ENCODE measurements at places on chromosomes 13 and 19.

GRCh38 chr13:44437356-44438233 lies 64.0 kb downstream of the SERP2 start:
- DNase-seq, result no peak

DNA sequence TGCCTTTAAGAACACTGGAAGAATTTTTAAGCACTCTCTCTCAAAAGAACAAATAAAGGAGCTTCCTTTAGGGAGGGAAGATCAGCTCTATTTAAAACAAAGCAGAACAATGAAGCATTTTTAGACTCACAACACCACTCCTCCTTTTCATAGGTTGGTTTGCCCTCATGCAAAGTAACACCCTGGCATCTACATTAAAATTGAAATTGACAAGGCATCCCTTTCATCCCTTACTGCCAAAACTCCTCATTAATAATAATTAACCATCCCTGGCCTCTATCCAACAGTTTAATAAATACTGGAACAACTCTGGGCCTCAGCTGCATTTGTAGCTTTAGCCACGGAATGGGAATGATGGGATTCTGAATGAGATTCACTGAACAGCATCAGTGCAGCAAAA lies 929.1 kb downstream of the PCDH9 start:
- no peak for DNase-seq

DNA sequence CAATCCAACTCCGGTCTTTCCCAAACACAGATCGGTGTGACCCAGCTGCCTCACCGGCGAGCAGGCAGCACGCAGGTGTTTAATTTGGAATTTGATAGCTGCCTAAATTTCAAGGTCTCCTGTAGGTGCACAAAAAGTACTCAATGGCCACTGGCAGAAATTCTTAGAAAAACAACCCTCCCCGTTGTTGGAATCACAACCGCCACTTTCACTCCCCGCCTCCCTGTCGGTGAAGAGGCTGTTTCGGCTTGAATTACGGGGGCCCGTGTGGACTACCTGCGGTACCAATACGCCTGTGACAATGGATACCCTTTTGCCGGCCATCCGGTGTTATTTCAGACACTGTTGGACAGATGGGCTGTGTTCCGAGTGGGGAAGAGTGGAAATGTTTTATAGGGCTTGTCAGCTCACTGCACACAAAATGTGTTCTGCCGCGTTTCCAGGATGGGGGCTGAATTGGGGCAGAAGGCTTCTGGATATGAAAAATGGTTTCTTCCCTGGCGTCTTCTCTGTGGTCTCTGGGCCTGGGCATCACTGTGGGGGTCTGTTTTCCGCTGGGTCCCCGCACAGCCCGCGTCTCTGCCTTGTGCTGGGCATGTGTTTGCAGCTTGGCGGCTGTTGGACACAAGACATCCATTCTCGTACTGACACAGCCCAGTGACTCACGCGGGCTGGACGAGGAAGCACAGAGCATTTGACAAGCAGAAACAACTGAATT lies 45.4 kb downstream of the ZIC5 start:
- no peak for DNase-seq

DNA sequence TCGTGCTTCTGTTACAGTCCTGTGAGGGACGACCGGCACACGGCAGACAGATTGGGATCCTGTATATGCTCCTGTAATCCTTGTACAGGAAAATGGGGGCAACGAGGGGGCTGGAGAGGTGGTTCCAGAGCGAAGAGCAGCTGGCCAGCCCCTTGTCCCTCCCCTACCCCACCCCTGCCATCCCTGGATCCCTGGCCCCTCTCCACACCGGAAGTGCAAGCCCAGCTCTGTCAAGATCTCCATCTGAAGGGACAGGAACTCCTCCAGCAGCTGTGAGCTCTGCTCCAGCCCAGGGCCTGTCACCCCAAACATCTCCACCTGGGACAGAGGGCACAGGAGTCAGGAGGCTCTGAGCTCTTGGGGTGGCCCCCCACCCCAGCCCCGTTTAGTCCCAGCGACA lies 5.5 kb upstream of the CCER2 start:
- no peak for DNase-seq

GRCh38 chr13:48431431-48431830 lies 18.5 kb upstream of the LPAR6 start:
- no peak for DNase-seq

GRCh38 chr13:100140441-100140840 lies 51.5 kb downstream of the PCCA start:
- DNase-seq, result no peak

DNA sequence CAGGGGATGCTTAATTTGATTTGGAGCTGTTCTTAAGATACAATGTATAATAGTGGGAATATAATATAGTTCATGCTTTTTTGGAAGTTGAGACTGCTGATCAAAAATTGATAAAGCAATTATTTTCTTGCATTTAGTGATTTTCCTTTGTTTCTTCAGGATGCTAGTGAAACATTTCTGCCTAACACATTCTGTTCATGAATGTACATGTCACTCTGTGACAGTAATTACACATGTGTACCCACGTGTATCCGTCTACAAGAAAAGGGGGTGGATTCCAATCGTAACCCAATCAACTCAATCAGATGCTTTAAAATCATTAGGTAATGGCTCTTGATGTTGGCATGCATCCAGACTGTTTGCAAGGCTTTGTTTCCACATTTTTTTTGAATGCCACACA lies 5.0 kb upstream of the FRY start:
- DNase-seq, result no peak

GRCh38 chr19:41957838-41958366 lies 1.2 kb downstream of the RABAC1 start:
- DNase-seq, result no peak

DNA sequence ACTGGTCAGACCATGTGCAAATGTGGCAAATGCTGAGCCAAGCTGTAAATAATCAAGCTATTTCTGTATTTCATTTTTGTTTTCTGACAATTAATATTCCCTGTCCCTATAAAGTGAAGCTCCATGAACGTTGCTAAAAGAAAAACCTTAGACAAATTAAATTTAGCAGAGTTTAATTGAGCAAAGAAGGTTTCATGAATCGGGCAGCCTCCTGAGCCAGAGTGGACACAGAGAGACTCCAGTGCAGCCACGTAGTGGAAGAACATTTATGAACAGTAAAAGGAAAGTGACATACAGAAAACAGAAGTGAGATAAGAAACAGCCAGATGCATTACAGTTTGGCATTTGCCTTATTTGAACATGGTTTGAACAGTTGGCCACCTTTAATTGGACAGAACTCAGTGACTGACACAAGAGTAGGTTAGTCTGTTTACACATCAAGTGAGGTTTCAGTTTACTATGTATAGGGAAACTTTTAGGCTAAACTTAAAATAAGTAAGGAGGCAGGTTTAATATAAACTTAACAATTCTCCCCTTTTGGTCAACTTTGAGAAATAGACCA lies 69.7 kb downstream of the UFM1 start:
- DNase-seq, result no peak

DNA sequence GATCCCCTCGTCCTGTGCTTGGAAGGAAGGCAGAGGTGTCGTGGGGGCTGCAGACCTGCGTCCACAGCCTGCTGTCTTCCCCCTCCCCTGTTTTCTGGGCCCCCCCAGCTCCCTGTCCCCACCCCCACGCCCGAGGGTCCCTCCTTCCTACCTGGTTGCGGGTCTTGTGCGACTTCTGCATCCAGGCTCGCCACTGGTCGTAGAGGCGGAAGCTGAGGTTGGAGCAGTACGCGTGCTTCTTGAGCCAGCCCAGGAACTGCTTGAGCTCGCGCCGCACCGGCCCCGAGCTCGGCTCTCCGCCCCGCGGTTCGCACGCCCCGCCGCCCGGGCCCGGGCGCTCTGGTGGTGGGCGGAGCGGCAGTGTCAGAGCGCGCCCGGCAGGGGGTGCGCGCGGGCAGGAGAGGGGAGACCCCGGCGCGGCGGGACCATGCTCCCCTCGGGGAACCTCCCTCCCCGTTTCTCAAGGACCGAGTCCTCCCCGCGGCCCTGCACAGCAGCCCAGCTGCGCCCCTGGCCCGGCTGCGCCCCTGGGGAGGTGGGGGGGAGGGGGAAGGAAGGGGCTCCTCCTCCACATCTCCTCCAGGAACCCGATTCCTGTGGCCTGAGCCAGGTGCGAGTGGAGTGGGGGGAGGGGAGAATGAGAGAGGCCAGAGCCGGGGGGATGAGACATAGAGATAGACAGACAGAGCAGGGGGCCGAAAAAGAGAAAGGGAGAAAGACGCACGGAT lies 5.7 kb downstream of the REX1BD start:
- no peak for DNase-seq

GRCh38 chr13:67632590-67632989 lies 402.5 kb upstream of the PCDH9 start:
- no peak for DNase-seq

GRCh38 chr13:44112700-44113329 lies 233.1 kb downstream of the LACC1 start:
- DNase-seq, result no peak

DNA sequence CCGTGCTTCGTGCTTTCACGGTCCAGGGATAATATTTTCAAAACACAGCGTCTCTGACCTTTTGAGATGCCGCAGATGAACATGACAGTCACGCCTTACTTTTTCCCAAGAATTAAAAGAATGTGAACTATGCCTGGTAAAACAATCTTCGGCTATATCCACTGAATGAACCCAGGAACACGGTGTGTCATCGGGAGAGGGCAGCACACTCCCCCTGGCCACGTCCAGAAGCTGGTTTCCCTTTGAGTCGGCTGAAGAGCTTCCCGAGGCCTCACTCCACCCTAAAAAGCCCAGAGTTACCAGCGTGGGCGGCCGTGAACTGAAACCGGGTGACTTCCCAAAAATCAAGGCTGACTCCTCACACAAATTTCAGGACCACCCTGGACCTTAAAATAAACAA lies 22.9 kb upstream of the SHISA2 start:
- DNase-seq, result no peak

GRCh38 chr19:35208121-35208520 lies 20.4 kb downstream of the FAM187B start:
- no peak for DNase-seq

GRCh38 chr19:41397086-41398049 lies at the start of the genes BCKDHA and EXOSC5:
TSS of gene BCKDHA (plus strand) at chr19:41397818. CDS start at chr19:41397828, 10 bp downstream.
TSS of gene EXOSC5 (minus strand) at chr19:41397359. CDS start at chr19:41397328, 31 bp downstream.
- DNase-seq, result peak; percentile 96

DNA sequence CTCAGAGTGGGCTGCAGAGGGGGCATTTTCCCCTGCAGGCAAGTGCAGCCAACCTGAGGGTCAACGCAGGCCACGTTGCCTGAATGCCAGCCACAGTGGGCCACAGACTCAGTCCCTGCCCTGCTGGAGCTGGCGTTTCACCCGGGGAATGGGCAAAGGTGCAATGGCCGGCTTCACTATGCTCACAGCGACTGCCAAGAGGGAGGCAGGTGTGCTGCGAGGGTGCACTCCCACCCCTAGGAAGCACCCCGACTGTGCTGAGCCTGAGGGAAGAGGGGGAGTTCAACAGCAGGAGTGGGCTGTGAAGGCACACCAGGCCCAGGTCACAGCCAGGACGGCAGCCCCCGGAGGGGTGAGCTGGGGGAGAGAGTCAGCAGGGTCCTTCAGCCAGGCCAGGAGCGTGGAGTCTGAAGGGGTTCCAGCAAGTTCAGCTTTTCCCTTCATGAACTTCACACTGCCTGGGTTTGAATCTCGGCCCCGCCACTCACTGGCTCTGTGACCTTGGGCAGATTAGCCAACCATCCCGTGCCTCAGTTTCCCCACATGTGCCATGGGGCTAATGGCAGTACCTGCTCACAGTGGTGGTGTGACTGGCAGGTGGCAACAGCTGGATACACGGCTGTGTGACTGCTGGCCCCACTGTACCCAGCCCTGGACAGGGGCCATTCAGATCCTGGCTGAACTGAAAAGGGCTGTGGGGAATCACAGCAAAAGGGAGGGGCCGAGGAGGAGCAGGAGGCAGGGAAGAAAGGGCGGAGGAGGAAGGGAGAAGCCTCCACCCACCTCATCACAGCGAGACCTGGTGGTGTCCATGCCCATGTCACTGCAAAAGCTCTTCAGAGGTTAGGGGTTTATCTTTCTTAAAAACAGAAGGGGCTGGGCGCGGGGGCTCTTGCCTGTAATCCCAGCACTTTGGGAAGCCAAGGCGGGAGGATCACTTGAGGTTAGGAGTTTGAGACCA lies 7.6 kb downstream of the TRAPPC6A start:
- DNase-seq, result no peak

DNA sequence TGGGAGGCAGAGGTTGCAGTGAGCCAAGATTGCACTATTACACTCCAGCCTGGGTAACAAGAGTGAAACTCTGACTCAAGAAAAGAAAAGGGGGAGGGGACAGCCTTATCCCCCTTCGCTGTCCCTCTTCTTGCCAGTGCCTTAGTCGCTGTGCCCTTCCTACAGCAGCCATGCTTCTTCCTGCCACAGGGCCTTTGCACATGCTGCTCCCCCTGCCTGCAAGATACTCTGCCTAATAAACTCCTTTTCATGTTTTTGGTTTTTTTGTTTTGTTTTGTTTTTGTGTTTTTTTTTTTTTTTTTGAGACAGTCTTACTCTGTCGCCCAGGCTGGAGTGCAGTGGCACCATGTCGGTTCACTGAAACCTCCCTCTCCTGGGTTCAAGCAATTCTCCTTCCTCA lies 21.4 kb downstream of the NWD1 start:
- DNase-seq, result no peak

DNA sequence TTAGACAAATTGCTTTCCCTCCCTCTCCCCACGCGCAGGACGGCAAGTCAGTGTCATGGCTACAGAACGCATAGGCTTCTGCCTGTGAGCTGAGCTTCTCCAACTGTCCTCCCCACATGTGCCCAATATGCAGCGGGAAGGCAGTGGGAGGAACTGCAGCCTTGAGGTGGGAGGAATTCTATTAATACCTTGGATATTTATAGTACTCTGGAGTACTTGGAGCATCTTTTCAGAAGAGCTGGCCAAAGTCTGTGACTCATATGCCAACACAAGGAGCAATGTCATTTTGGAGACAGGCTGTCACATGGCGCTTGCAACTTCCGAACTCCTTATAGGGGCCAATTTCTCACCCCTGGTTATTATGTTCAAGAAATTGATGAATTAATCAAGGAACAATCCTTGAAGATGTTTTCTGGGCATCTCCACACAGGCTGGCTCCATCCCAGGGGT lies 245.0 kb upstream of the SERP2 start:
- DNase-seq, result no peak

- no peak for DNase-seq
Measured at GRCh38 chr19:50500753-50501151, 10.2 kb downstream of the JOSD2 start.
